ENCODE measurements at places on chromosomes 13 and 19.
A peak's percentile ranks its signal among the peaks of the same experiment; 100 is the strongest.

- no peak for DNase-seq
Measured at GRCh38 chr13:37929308-37929707, 59.7 kb upstream of the TRPC4 start.

DNA sequence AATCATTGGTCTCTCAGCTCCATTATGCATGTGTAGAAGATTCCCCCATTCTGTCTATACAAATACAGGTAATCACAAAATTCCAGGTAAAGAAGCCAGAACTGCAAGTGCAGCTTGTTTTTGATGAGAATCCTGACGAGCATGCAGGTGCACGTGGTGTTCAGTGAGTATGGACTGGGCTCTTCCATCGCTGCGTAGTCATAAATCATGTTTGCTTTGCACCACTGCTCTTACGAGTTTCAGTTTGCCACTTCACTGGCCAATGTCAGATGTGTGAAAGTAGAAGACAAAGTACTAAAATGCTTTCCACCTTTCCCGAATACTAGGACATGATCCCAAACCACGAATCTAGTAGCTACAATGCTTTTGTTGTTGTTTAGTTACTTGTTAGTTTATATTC lies 390.7 kb downstream of the LIG4 start:
- DNase-seq = no peak

- peak; percentile 64 for DNase-seq
Measured at GRCh38 chr19:49339301-49340068, 4.3 kb downstream of the CD37 start.

- DNase-seq = peak; percentile 12
Measured at GRCh38 chr13:36282821-36283432, 14.7 kb downstream of the CCDC169 start.

DNA sequence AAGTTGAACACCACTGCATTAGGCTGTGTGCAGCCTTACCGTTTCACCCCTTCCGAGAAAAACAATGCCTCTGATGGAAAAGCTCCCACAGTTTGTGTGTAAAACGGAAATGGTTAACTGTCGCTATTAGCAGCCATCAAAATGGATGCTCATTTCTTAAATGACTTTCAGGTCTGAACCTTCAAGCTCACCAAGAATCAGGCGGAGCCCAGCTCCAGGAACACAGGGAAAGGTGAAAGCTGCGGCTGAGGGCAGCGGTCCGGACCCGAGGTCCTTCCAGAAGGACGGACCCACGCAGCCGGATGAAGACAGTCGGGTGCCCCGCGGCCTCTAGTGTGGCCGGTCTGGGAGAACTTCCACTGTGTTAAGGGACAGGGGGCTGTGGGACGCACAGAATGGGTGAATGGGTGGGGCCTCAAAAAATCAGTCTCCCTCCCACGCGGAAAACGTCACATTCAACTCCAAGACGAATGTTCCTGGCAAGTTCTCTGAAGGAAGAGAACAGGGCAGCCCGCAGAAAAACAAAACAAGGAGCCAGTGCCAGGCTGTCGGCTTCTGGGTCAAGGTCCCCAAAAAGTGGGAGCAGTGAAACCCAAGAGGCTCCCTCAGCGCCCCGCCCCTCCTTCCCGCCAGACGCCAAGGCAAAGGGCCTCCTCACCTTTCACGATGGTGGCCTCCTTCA lies 4.9 kb downstream of the IRS2 start:
- DNase-seq = no peak

DNA sequence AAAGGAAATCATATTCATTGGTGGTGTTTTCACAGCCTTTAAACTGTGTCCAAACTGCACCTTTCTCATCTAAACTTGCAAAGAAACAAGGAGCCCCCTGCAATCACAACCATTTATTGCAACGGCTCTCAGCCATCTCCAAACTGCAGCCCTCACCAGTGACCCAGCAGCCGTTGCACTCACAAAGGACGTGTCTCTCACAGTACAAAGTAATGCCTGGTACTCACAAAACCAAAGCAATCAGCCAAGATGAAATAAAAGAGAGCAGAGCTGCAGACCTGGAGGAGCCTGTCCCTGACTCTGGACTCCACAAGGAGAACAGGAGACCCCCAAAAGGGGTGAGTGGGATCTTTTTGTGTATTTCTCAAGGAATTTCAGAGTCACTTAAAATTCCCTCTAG lies 20.2 kb upstream of the CEACAM21 start:
- DNase-seq = no peak

DNA sequence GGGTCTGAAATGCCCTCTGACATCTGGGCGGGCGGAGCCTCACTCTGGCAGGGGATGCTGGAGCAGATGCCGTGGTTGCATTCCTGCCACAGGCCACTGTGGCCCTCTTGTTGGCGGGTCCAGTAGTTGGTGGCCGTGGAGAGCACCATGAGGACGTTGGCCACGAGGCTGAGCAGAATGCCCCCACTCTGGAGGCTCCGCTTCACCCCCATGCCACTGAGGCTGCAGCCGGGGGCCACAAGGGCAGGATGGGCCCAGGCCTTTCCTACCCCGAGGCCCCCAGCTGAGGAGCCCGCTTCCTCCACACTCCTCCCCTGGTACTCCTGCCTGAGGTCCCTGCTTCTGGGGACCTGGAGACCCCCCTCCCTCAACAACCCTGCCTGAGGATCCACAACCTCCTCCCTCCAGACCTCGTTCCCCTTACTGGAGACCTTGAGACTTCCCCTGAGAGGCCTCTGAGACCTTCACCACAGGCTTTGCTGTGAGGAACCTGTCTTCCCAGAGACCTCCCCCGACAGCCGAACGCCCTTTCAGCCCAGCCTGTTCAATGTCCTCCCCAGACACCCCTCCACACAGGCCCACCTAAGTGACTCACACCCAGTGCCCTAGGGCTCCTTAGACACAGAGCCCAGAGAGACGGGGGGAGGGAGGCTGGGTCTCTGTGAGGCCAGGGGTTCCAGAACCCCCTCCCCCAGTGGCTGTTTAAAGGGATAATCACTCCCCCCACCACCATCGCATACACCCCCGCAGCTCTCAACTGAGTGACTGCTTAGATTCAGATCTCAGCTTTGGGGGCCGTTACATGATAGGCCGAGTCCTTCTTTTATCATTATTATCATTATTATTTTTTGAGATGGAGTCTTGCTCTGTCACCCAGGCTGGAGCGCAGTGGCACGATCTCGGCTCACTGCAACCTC lies at the start of gene CLDND2:
Gene CLDND2, minus strand, starts transcription at position 638 of the 917 bp plus-strand sequence. Its CDS starts 426 bp downstream, at position 212.
- no peak for DNase-seq
